ENCODE measurements at places on chromosomes 2 and 18.

DNA sequence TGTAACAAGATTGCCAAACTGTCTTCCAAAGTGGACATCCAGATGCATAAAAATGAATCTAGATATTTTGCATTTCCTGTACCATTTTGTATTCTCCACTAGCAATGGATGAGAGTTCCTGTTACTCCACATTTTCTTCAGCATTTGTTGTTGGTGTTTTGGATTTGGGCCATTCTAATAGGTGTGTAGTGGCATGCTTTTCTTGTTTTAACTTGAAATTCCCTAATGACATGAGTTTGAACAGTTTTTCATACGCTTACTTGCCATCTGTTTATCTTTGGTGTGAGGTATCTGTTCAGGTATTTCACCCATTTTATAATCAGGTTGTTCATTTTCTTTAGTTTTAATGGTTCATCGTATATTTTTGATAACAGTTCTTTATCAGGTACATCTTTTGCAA lies 73.9 kb downstream of the UBE2E3 start:
- no peak for DNase-seq

- DNase-seq = peak; percentile 2
Observed at GRCh38 chr2:16713011-16713423, 47.4 kb upstream of the CYRIA start.

- no peak for DNase-seq
Observed at GRCh38 chr2:160934263-160934662, 226.0 kb upstream of the TANK start.

- no peak for DNase-seq
Observed at GRCh38 chr2:191103774-191104173, 47.0 kb downstream of the STAT4 start.

- no peak for DNase-seq
Observed at GRCh38 chr2:75342504-75343175, 143.3 kb upstream of the TACR1 start.

GRCh38 chr2:73969356-73969755 lies 15.4 kb upstream of the TET3 start:
- DNase-seq = no peak

GRCh38 chr2:42752314-42752713 lies 11.6 kb downstream of the OXER1 start:
- DNase-seq = no peak

GRCh38 chr2:189836644-189837043 lies 52.4 kb downstream of the PMS1 start:
- peak; percentile 86 for DNase-seq

DNA sequence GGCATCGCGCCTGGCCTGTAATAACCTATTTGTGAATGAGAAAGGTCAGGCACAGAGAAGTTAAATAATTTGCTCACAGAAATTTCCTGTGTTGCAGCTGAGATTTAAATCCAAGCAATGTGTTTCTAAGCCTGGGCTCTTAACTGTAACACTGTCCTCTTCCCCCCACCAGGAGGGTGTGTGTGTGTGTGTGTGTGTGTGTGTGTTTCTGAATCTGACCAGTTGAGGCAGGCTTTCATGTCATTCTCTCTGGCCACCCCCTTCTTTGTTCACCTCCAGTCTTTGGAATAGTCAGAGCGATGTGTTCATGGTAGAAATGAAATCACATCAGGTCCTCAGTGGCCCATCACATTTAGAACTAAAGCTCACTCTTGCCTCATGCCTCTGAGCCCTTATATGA lies 81.2 kb downstream of the NEDD4L start:
- DNase-seq = peak; percentile 34

DNA sequence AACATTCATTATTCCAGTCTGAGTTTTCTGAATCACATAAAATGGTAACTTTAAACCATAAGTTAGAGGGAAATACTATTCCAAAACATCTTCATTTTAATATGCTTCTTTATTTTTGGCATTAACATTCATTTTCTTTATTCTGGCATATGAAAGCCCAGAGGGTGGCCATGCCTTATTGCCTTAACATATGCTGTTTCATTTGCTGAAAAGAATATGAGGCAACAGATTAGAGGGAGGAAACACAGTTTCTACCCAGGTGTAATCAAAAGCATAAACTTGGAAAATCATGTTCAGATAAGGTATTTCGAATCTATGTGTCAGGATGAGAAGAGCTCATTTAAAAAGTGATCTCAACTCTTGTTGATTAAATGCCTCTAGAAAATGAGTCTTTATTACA lies 379.9 kb upstream of the DSEL start:
- no peak for DNase-seq

DNA sequence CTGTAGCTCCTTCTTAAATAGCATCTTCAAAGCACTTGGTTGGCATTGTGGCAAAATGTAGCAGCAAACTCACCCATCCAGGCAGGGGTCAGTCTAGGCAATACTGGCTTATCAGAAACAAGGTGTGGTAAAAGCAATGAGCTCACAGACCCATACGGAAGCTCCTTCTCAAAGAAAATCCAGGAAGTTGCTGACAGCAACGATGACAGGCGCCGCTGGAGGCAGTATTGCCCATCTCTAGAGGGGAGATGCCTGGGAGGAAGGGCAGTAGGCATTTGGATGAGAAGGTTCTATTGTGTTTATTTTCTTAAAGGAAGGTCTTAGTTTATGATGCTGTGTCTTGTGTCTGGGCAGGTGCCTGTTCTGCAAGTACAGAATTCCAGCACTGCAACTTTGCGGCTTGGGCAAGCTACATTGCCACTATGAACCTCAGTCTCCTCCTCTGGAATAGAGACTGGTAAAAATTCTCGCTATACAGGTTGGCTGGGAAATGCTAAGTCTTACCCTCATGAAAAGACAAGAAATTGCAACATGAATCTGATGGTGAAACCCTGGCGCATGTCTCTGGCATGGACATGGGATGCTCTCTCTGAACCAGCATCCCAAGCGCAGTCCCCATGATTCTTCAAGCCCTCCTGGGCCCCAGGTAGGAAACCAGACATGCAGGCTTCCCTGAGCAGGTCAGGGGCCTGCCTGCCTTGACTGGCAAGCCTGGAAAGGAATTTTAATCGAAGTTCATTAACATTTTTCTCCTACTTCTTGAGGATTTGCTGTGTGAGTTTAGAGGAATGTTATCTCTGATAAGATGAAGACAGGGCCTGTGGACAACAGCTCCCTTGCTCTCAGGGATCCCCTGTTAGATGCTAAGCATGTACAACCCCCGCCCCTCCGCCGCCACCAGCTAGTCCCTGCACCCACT lies 156.0 kb downstream of the TFCP2L1 start:
- DNase-seq = peak; percentile 91

DNA sequence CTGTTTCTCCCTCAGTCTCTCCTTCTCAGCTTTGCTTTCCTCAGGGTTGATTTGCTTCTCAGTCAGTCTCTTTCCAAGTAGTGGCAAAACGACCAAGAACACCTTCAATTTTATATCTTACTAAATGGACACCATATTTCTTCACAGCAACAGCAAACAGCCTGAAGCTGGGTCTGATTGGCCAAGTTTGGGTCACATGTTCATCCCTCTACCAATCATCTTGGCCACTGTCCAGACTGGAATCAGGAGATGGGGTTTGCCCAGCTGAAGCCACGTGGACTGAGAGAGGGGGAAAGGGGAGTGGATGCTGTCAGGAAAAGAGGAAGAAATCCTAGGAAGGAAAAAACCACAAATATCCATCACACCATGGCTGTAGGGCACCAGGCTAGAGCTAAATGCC lies 42.0 kb upstream of the ACMSD start:
- no peak for DNase-seq

GRCh38 chr2:41741951-41742595 lies 305.7 kb upstream of the PKDCC start:
- no peak for DNase-seq

Data from DMS53 (cell line).